GM12892 (cell line): ENCODE measurements at places on chromosomes 4 and X.

- no peak for DNase-seq
Measured at GRCh38 chr4:168651864-168652263, 155.0 kb downstream of the PALLD start.

DNA sequence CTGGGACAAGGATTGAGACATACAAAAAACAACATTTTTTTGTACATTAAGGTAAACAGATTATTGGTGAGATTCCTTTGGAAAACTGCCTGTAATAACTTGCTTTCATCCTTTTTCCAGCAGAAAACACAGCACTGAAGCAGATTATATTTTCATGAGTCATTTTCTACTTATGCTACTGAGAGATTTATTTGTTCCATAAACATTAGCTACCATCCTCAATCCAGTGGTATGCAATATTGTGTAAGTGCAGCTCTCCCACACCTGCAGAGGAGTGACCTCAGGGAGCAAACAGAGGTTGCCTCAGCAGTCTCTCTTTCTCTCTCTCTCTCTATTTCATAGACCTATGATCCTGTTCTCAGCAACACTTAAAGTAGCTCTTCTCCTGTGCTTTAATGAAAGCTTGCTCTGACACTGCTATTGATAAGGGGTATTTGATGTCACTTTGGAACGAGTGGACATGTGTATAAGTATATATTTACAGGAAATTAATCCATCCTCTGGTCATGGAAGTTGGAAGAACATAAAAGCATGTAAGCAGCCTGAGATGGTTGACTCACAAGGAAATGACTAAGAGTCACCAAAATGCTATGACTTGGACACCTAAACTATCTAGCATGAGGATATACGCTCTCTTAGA, 163.7 kb upstream of the SPANXC start:
- no peak for DNase-seq

GRCh38 chrX:16838202-16839066, 31.7 kb downstream of the RBBP7 start:
- no peak for DNase-seq

- DNase-seq: no peak
Measured at GRCh38 chrX:10352536-10352935, 195.8 kb downstream of the CLCN4 start.

DNA sequence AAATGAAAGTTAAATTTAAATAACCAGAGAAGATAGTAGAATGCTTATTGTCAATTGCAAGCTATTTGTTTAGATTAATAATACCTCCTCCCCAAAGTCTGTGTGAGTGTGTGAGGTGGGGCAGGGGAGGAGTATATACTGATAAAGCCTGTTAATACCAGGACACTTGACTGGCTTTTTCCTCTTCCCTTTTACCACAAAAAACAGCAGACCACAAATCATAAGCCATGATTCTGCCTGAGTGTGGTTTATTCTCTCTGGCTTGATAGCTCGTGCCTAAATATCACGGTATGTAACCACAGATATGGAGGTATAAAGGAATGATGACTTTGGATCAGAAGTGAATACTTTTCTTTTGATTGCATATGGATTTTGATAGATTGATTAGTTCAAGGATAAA, 21.9 kb upstream of the SCRG1 start:
- DNase-seq: no peak

GRCh38 chr4:140071806-140072205, 82.2 kb downstream of the MAML3 start:
- DNase-seq: no peak

DNA sequence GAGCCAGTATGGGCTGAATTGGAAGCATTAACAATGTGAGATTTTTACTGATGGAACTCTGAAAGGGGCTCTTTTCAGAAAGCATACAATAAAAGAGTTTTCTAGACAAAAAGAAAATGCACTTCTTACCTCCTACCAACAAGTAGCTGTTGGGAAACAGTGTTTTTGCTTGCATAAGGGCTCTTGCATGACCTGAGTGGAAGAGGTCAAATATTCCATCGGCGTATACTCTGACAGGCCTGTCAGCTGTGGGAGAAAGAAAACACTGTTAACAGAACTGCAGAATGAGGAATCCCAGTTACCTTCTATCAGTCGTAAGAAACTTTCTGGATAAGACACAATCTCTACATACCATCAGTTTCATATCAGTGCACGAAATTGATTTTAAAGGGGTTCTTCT, 39.5 kb downstream of the PCYT1B start:
- DNase-seq: no peak

- no peak for DNase-seq
Measured at GRCh38 chrX:118965395-118965794, 9.0 kb upstream of the LONRF3 start.

DNA sequence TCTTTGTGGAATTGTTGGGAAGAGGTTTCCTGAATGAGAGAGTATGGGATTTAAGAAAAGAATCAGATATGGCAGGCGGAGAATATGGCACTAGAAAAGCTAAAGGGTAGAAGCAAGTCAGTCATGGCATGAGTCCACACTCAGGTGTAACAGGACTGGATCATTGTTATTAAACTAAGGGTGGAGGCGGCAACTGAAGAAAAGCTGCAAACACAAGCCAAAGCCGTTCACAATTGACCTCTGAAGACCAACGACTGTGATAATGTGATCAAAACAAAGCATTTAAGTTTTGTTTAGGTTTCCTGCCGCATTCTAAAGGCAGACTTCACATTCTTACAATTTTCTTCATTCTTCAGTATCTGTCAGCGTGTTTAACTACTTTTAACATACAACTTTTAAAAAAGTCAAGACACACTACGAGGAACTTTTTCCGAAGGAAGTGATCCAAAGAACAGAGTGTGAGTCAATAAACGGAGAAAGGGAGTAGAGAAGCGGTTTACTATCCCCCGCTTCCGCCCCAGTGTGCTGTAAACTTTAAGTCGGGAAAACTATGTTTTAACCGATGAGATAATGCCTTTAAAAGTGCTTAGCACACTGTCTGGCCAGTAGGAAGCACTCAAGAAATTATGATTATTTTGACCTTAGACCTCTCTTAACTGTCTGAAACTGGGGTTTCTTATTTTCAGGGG, 909 bp upstream of the SLAIN2 start:
- no peak for DNase-seq

- no peak for DNase-seq
Measured at GRCh38 chrX:45847961-45848360, 647.3 kb upstream of the DIPK2B start.

- no peak for DNase-seq
Measured at GRCh38 chrX:120137439-120137838, 21.0 kb upstream of the RHOXF2 start.

GRCh38 chr4:33381816-33382215, 2661.6 kb downstream of the PCDH7 start:
- no peak for DNase-seq

DNA sequence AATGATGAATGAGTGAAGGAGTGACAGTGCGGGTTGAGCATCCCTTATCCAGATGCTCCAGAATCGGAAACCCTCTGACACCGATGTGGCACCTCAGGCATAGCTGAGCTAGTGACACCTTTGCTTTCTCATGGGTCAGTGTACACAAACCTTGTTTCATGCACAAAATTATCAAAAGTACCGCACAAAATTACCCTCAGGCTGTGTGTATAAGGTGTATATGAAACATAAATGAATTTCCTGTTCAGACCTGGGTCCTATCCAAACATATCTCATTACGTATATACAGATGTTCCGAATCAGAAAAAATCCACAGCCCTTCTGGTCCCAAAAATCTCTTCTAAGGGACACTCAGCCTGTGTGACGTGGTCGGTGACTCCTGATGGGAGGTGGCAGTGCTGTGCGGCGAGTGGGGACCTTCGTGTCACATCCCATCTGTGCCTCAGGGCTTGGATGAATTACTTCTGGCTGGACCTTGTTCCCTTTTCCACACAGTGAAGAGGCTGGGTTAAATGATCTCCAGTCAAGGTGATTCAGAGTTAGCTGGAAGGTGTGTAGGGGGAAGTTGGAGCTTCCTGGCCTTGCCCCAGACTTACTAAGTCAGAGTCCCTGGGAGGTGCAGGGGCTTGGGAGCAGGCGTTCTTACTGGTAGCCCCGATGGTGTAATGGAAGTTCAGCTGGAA, 18.8 kb downstream of the RGS12 start:
- DNase-seq: no peak

GRCh38 chrX:136291824-136292223, 8.9 kb upstream of the ADGRG4 start:
- DNase-seq: no peak

GRCh38 chr4:114361249-114361648, 237.4 kb upstream of the UGT8 start:
- no peak for DNase-seq

DNA sequence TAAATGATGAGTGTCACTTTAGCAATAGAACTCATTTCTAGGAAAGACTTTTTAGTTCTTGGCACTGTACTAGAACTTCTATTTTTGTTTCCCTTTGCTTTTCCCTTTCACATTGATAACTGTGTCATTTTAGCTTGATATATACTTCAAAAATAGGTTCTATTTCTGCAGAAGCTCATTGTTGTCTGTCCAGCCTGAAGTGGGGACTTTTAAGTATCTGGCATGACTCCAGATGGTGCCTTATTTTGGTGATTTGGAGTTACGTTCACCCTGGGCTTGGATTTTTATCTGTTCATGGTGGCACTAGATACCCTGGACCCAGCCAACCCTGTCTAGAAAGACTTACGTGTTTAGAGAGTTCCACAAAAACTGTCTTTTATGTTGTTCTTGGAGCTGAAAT, 3.4 kb downstream of the ABHD18 start:
- no peak for DNase-seq

DNA sequence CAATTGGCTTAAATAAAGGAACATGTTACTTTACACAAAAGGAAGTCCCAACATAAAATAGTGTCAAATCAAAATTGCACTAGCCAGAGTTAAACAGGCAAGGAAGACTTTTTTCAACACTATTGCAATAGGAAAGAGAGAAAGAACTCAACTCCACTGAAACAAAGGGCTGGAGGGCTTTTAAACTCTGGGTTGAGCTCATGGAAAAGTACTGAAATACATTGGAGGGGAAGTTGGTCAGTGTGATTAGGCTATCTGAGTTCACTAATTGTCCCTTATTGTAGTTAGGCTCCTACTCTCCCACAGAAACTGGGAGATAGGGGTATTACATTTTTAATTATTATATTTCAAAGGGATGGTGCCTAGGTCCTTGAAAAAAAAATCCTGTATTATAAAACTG, 491.2 kb upstream of the LCORL start:
- DNase-seq: no peak

DNA sequence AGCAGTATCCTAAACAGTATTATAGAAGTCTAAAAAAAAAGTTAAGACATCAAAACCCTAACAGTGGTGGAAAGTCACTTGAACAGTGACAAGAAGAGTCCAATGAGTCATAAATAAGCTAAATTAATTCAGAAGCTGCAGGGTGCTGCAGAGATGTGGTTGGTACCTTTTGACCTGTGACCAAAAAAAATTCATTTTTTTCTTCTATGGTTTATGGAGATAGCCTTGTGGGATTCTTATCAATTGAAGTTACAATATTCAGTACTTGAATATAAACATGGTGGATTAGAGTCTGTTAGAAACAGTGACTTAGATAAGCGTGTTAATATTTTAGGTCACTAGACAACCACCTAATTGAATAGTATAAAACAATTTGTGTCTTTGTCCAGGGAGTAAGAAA, 35.4 kb downstream of the CCSER1 start:
- DNase-seq: no peak

DNA sequence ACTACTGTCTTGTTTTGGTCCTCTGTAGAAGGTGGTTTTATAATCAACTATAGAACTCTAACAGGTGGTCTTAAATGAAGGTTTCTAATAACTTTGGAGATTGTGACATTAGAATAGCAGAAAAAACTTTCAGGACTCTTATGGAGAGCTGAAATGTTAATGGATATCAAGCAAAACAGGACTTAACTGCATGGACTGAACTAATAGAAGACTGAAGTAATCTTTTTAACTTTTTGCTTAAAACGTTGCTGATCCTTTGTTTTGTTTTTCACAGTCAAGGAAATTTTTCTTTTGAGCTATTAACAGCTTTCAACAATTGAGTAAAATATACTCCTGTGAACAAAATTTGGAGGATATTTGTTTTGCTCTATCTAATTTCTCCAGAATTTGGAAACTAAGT, 17.2 kb downstream of the NXT2 start:
- DNase-seq: no peak

- no peak for DNase-seq
Measured at GRCh38 chrX:40617566-40617965, 5.7 kb upstream of the MPC1L start.

- no peak for DNase-seq
Measured at GRCh38 chr4:39614487-39615162, 24.0 kb downstream of the SMIM14 start.

DNA sequence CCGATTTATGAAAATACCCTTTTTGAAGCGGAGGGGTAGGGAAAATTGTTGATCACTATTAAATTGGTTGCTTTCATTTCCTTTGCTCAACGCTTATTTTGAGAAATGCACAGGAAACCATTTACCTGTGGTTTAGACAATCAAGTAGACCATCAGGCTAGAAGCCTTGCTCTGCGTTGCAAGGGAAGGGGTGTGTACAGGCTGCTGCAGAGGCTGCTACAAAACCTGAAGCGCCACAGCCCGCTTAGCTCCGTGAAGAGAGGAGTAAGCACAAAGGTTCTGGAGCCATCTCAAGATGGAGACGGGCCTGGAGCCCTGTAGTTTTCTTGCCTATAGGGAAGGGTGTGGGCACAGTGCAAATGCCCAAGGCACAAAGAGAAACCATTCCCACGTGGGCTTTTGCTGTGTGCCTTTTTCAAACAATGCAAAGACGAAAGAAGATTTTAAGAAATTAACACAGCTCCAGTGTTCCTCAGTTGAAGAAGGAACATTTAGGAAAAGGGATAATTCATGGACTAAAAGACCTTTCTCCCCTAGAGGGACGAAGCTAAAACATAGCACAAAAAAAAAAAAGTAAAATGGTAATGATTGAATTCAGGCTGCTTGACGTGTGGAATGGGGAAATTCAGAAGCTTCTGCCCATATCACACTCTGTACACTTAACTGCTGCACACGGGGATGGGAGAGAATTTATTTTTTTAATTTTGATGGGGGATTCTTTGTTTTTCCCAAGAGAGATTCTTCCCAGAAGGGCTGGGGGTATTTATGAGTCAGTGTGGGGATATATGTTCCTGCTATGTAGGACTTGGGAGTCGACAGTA, 3.5 kb downstream of the TMSB4X start:
- DNase-seq: peak; percentile 35

DNA sequence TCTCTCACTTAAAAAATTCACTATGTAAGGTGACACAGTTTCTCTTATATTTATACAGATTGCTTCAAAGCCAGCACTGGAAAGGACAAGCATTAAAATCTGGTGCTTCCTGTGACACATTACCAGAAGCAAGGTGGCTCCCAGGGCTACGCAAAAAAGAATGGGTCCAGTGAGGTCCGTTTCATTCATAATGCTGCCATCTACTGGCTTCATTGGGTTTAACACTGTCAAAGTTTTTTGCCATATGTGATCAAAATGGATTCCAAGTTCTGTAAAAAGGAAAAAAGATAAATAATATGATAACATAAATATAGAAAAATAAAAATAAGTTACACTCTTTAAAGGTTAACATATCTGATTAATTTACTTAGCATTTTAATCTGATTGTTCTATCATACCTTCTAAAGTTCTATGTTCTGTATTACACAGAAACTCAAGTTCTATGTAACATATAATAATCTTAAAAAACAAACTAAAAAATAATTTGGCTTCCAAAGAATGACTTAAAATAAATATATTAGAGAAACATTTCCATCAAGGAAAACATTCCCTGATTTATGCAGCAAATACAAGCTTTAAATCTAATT, 22.1 kb downstream of the YIPF7 start:
- DNase-seq: no peak
